ENCODE measurements at places on chromosomes 12 and 14.

- no peak for DNase-seq
Measured at GRCh38 chr14:22922294-22922693, 3.3 kb upstream of the RBM23 start.

DNA sequence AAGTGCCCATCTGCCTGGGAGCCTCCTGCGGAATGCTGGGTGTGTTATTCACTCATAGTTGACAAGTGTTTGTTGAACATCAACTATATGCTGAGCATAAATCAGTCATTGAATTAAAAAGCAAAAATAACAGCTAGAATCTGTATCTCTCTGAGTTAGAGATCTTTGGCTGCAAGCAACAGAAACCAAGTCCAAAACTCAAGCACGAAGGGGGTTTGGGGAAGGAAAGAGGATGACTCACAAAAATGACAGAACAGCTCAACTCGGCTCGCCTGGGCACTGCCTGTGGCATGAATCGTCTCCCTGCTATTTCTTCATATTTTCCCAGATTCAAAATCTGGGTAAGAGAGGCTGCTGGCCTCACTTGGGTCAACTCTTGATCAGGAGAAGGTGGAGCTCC lies 72.6 kb upstream of the NCOR2 start:
- no peak for DNase-seq

- no peak for DNase-seq
Measured at GRCh38 chr12:94267537-94267872, 119.1 kb downstream of the PLXNC1 start.

GRCh38 chr14:30990770-30991169 lies 34.7 kb upstream of the AP4S1 start:
- no peak for DNase-seq

DNA sequence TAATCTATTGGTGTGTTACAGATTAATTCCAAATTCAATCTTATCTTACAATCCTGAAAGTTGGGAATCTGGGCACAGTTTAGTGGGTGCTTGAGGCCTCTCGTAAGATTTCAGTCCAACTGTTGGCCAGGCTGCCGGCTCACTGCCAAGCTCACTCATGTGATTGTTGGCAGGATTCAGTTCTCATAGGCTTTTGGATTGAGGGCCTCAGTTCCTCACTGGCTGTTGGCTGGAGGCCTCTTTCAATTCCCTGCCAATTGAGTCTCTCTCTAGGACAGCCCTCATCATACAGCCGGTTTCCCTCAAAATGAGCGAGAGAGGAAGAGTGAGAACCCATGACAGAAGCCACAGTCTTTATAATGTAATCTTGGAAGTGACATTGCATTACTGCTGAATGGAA lies 123.5 kb upstream of the FBXO33 start:
- no peak for DNase-seq

DNA sequence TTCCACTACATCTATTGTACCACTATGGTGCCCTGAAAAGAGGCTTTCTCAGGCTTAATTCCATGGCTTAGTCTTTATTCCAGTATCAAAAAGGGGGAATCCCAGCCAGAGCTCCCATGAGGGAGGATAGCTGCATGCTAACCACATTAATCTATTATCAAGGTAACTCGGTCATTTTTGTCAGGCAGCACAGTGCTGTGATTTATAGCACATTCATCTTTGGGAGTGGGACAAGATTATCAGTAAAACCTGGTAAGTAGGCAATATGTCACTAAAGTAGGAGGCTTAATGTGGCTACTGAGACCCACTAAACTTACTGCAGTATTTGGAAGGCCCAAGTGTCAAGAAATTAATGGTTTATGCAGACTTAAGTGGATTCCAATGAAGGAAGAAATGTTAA lies 58.9 kb downstream of the DAD1 start:
- DNase-seq, result no peak

GRCh38 chr12:53931844-53932581 lies 6.6 kb upstream of the HOXC13 start:
- DNase-seq, result no peak

- no peak for DNase-seq
Measured at GRCh38 chr12:92359581-92360209, 214.0 kb upstream of the BTG1 start.

- DNase-seq, result no peak
Measured at GRCh38 chr12:67649261-67649569, 670 bp downstream of the DYRK2 start.
